Stimulated activated CD8-positive, alpha-beta memory T cell treated with anti-CD3 and anti-CD28 coated beads, Interleukin-12 subunit alpha, Interleukin-12 subunit beta, amount 100 ng/mL, for 4 hours (primary cell): ENCODE measurements at places on chromosomes 5 and 9.

GRCh38 chr9:88660611-88661010, 125.6 kb downstream of the NXNL2 start:
- DNase-seq, result no peak

DNA sequence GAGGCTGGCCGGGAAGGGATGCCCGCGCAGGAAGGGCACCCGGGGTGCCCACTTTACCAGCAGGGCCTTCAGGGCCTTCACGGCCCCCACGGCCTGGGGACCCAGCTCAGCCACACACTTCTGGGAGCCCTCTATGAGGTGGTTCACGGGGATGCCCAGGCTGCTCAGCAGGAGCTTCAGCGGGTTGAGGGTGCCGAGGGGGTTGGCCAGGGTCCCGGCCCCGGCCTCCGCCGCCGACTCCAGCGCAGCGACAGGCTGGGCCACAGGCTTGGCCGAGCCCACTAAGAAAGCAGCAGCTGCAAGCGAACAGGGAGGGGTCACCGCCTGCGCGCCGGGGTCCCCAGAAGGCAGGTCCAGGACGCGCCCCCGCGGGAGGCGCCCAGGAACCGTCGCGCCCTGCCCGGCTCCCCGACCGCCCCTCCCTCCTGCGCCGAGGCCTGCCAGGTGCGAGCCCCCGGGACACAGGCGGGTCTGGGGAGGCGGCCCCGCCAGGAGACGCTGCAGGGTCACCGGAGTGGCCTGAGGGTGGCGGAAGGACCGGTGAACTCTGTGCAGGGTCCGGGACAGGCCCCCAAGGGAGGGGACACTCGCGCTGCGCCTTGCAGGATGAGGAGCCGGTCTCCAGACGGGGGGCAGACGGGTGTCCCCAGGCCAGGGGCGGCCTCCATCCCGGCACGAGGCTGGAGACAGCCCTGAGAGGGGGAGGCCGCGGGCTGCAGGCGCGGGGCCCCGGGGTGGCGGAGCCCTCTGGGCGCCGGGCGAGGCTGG, 572 bp downstream of the SCGB3A1 start:
- DNase-seq, result no peak

- DNase-seq, result no peak
These were observed 338.8 kb downstream of the ARL15 start for GRCh38 chr5:53971551-53971950.

DNA sequence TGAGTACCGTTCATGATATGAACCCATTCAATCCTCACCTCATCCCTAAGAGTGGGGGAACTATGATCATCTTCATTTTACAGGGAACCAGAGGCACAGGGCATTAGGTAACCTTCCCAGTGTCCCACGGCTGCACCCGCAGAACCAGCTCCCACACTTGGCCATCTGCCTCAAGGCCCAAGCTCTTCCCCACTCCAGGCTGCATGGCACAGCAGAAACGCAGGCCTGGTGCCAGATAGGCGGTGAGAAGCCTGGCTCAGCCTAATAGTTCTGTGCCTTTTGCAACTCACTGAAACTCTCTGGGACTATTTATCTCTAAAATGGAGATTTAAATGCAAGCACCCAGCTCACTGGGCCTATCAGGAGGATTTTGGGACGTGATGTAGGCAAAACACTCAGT, 90.8 kb upstream of the ZNF618 start:
- DNase-seq, result no peak

DNA sequence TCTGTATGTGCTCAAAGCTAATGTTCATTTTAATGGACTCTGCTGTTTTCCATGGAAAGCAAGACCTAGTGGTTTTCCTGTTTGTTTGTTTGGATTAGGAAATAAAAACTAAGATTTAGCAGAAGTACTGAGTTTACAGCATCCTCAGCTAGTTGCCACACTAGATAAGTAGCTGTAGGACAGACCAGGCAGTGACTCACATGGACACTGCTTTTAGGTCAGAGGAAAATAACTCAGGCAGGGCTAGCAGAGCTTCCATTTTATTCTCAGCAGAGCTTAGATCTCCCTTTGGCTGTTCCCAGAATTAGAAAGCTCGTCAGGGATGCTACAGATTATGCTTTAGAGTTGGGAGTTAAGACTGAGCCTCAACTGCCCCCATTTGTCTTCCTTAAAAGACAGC, 204.4 kb downstream of the SH3GL2 start:
- no peak for DNase-seq

DNA sequence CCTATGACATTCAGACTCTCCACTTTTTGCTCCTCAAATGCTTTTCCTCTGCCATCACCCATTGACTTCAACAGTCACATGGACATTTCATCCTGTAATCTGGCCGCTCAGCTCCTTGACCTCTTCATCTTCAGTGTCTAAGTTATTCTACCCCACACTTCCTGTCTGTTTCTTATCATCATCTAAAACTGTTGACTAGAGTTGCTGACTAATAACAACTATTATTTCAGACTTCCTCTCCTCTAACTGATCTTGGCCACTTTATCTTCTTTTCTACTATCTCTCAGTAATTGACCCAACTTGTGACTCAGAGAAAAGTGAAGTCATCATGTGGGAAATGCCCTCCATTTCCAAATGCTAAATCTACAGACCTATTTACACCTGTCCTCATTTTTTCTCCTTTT, 254.7 kb upstream of the TRPC7 start:
- DNase-seq, result no peak

- DNase-seq, result no peak
These were observed 70.7 kb downstream of the MSX2 start for GRCh38 chr5:174794931-174795672.

DNA sequence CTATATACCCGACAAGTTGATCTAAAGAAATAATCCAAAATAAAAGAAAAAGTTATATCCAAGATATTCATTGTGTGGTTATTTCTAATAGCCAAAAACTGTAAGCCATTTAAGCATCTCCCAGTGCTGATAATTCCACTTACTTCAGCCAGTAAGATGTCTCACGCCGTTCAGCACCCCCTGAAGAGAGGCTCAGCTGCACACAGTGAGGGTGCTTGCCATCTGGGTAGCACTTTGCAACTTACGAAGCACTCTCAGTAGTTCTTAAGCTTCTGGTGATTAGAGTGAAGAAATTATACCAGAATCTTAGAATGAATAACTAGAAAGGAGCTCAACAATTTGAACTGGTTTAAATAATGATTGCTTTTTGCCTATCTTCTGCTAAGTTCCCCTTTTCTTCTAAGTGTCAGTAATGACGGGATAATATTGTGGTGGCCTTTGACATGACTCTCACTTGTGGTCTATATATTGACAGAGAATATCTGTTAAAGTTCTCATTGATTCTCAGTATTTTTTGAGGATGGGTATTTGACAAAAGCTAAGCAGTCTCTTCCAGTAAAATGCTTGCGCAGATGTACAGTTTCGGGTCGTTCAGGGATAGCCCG, 26.2 kb upstream of the LTC4S start:
- DNase-seq, result no peak

DNA sequence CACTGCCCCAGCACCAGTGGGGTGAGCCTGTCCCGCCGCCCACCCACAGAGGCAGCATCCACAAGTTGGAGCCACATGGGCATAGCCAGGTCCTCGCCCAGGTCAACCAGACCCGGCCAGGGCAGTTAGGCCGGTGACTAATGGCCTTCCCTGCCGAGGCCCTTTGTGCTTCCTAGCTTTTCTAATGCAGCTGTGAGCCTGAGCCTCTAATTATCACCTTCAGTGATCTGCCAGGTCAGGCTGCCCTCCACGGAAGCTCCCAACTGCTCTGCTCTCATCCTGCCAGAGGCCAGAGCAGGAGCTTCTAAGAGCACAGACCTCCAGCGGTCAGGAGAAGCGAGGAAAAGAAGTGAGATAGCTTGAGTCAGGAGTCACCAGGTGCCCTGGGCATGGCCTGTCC, 87.1 kb upstream of the PPP1R26 start:
- DNase-seq, result no peak

DNA sequence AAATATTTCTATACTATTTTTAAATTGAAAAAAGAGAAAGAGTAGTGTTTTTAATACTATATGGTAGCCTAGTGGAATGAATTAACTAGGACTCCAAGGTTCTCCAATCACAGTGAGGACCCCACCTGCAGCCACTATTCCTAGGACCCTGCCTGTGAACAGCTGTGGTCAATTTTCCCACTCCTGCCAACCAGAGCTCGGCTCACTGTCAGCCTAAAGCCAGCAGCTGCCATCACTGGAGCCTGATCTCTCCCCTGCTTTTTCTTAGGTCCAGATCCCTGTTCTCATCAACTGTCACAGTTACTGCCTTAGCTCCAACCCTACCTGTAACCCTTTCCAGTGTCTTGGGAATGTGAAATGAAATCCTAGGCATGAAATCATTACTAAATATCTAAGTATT, 25.3 kb downstream of the ARSB start:
- DNase-seq, result no peak

DNA sequence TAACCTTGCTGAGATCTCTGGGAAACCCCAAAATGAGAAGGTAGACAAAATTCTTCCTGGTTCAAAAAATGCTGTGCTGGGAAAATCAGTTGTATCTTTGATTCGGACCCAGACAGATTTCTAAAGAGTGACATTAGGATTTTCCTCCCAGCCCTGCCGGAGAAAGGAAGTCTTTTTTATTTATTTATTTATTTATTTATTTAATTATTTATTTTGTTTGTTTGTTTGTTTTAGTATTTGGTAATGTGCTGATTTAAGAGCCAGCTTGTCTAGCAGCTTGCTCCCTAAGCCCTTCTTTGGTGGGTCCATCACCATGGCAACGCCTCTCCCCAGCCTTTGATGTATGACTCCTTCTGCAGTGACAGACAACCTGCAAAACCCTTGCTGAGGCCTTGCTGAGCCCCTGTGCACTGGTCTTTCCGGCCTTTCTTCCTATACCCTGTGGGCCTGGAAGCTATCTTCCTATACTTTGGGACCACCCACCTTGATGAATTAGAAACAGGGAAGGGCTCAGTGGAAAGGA, 60.6 kb upstream of the AFAP1L1 start:
- DNase-seq, result no peak

DNA sequence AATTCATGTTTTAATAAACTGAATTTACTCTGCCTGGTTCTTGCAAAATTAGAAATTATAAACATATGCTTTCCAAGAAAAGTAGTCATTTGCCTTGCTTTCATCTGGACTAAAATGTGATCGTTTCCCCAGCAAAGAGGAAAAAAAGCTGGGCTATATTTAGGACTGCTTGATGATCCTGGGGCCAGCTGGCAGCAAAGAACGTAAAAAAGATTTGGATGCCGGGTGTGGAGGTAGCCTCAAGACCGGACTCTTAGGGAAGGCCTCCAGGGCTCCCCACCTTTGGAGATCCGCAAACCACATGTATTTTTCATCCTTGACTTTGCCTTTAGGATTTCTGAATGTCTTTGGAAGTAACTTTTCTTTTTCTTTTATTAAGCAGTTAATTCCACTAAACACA, 156.1 kb upstream of the SEMA6A start:
- no peak for DNase-seq

DNA sequence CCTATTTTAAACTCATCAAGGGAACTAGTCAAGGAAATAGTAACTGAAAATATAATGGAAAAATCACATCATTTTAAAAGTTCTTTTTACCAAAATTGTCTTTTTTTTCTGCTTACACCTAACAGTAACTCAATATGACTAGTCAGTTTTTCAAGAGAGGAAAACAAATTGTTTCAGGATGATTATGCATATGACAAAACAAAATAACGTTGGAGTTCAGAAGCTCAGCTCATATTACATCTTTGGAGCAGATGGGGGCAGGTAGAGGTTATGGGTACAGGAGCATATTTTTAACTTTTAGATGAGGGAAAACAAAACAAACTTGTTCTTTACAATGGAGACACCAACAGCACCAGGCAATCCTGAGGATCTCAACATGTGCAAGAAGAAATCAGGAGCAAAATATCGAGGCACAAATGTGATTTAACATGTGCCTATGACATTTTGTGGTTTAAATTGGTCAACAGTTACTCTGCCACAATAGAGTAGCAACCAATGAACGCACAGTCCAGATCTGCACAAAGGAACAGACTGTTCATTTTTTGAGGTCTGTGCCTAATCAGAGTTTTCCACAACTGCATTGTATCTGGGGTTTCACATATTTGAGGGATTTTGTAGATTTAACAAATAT, 659.0 kb downstream of the ANXA1 start:
- no peak for DNase-seq

DNA sequence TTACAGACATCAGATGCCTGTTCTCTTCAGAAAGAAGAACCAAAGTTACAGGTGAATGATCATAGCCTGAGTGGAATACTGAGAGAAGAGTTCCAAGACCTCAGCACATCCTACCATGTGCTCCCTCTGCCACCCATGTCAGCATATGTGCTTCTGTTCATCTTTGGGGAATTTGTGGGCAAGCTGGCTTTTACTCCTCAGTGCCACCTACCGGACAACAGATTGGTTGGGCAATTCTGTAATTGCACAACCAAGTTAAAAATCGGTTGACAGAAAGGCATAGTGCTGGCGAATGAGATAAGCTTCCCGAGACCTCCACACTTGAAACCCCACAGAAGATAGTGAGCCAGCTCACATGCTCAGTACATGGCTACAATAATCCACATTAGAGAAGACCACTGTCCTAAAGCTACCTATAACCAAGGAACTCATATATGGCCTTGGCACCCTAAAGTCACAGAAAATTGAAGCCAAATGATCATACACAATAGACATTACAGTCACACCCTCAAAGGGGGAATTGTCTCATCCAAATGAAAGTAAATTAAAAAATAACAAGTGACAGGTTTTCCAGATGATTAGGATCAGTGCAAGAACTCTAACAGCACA, 1238.0 kb upstream of the NUDT12 start:
- DNase-seq, result no peak

GRCh38 chr5:43602461-43603343, at the start of gene NNT:
Gene NNT (plus strand): TSS chr5:43603180. CDS start chr5:43609196, 6,016 bp downstream.
- peak; percentile 64 for DNase-seq

DNA sequence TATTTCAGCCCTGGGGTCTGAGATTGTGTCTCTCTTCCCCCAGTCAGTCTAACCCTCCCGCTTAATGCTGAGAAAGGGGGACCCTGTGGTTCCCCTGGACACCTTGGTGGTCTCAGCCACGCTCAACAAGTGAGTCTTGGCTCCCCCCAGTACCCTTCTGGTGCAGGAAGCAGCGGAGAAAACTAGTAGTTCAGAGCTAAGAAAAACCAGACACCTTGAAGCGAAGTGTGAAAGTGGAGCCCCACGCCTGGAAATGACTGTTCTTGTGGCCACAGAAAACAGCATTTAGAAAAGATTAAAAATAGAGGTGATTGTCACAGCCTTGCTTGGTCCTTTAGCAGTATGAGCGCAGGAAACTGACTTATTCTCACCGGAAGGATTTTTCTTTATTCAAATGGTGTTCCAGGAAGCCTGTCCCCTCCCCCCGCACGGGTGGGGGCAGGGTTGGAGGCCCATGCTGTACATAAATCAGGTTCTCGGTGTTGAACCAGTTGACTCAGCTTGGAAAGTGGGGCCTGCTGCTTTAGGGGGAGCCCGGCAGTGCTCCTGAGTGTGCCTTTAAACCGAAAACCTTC, 8.1 kb downstream of the ARPC5L start:
- peak; percentile 79 for DNase-seq

- no peak for DNase-seq
These were observed 285.0 kb upstream of the ADAMTSL1 start for GRCh38 chr9:18188971-18189370.

DNA sequence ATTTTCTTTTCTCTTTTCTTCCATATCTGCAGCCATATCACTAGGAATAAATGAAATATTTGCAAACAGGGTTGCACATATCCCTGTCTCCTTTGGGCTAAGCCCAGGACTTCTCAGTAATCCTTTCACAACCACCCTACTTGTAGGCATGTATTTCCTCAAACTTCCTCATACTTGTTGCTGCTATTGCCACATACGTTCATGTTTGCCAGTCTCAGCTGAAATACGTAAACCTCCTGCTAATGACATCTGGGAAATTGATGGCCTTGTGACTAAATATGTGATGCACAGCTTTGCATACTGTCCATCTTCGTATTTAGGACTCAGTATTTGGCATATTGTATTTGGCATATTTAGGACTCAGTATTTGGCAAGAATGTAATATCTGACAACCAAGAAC, 224.6 kb downstream of the PLK2 start:
- DNase-seq, result no peak
